ENCODE measurements at places on chromosomes 11 and 22.
A peak's percentile ranks its signal among the peaks of the same experiment; 100 is the strongest.

DNA sequence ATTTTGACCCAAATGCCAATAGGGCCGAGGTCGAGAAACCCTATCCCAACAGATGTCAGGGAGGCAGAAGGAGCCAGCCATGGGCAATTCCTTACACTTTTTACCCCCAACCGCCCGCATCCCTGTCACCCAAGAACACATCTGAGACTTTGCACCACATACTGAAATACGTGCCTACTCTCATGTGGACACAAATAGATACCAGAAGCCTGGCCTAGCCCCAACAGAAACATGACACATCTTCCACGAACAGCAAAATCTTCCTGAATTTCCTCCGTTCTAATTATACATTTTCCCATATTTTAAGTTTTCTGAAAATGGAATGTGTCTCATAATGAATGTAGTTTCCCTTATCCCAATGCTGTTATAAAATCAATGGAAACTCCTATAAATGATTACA, 64.7 kb downstream of the SLC1A2 start:
- no peak for DNase-seq

DNA sequence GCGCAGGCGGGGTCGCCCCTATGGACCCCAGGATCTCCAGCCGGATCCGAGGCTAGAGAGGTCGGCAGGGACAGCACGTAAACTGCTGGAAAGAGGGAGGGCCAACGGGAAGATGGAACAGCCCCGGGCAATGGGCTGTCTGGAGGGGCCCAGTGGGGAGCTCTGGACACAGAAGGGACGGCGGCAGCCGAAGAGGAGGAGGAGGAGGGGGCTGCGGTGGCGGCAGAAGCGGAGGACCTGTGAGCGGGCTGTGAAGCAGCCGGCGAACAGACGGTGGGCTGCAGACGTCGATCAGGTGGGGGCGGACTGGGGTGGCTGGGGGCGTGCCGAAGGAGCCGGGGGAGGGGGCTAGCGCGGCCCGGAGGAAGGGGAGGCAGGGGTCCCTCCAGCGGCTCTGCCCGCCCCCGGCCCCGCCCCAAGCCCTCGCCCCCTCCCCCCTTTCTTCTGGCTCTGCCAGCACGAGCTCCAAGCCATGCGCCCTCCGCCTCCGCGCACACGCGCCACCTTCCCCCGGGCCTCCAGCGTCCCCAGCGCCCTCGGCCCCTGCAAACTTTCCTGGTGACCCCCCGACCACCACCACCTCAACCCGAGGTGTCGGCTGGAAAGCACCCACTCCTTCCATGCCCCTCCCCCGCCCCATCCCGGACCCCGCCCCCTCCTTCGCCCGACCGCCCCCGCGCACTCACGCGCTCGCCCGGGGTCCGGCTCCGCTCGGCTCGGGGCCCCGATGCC, 432 bp downstream of the TNKS1BP1 start:
- no peak for DNase-seq

- DNase-seq = no peak
These were observed 89.9 kb upstream of the APOA1 start for GRCh38 chr11:116927163-116927974.

DNA sequence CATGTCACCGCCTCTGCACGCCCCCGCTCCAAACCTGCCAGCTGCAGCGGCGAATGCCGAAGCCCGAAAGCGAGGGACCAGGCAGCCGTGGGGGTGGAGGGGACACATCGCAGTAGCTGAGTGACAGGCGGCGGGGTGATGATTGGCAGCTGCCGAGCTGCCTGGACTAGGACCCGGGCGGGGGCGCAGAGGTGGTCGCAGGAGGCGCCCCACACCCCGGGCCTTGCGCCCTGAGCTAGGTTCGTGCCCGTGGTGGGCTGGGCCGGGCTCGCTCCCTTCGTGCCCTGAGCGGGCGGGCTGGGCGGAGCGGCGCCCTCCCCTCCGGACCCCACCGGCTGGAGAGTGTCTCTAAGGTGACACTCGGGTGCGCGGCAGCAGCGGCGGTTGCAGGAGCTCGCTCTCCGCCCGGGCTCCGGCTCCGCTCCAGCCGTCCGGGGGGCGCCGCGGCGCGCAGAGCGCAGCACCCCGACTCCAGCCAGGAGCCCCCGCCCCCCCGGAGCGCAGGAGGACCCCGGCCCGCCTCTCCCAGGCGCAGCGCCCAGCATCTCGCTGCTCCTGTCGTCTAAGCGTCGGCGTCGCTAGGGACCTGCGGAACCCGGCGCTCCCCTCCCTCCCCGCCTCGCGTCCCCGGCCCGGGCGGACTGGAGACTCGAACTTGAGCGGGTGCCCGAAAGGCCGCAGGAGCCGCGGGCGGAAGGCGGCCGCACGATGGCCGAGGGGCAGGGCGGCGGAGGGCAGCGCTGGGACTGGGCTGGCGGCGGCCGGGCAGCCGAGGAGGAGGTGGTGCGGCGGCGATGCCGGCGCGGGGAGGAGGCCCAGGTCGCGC, 14.5 kb upstream of the DGKZ start:
- DNase-seq = no peak

GRCh38 chr22:44735518-44736428, 16.6 kb upstream of the ARHGAP8 start:
- peak; percentile 13 for DNase-seq

GRCh38 chr11:17743808-17744119, 9.2 kb downstream of the KCNC1 start:
- DNase-seq = no peak

- no peak for DNase-seq
These were observed 395 bp upstream of the HIPK3 start for GRCh38 chr11:33256813-33257159.

DNA sequence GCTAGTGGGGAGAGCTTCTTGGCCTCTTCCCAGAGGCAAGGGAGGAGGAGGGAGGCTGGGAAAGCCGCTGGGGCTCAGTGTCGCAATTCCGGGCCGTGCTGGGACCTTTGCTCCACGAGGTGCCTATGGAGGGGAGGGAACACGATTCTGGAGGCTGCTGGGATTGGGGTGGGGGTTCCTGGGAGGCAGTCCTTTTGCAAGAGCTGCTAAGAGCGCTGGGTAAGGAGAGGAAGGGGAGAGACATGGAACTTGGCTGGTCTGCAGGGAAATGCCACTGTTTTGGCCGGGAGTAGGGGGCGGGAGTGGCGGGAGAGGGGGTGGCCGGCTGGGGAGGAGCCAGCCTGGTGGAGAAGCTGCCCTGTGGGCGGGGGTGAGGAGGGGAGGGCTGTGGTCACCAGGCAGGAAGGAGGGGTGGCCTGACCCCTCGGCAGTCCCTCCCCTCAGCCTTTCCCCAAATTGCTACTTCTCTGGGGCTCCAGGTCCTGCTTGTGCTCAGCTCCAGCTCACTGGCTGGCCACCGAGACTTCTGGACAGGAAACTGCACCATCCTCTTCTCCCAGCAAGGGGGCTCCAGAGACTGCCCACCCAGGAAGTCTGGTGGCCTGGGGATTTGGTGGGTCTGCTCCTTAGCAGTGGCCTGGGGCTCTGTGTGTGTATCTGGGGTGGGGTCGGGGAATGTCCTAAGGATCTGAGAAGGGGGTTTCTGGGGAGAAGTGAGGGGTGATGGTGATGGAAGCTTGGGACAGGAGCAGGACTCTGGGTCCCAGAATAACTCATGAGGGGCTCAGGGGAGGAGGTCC, at the start of gene NR1H3:
NR1H3 (plus strand) TSS at position 480 of the 800 bp plus-strand sequence. CDS start 1,221 bp downstream, outside the sequence.
- DNase-seq = no peak

GRCh38 chr11:130421697-130422096, 6.7 kb downstream of the ADAMTS8 start:
- no peak for DNase-seq
